ENCODE measurements at places on chromosomes 16 and 17. TPM values are rescaled to one million over a fixed set of nuclear protein-coding genes. Genes with fewer than 3 reads are reported as not detected.

ABCA8 gene
- 36.2 TPM for total RNA-seq

ZFP90 gene
- total RNA-seq: 41.3 TPM

TEKT1 gene
- not detected for total RNA-seq

DNAAF1 gene
- 0.29 TPM for total RNA-seq

NLRC3 gene
- under 0.01 TPM for total RNA-seq

DHRS7C gene
- total RNA-seq: not detected

TNFRSF13B gene
- not detected for total RNA-seq

DNA sequence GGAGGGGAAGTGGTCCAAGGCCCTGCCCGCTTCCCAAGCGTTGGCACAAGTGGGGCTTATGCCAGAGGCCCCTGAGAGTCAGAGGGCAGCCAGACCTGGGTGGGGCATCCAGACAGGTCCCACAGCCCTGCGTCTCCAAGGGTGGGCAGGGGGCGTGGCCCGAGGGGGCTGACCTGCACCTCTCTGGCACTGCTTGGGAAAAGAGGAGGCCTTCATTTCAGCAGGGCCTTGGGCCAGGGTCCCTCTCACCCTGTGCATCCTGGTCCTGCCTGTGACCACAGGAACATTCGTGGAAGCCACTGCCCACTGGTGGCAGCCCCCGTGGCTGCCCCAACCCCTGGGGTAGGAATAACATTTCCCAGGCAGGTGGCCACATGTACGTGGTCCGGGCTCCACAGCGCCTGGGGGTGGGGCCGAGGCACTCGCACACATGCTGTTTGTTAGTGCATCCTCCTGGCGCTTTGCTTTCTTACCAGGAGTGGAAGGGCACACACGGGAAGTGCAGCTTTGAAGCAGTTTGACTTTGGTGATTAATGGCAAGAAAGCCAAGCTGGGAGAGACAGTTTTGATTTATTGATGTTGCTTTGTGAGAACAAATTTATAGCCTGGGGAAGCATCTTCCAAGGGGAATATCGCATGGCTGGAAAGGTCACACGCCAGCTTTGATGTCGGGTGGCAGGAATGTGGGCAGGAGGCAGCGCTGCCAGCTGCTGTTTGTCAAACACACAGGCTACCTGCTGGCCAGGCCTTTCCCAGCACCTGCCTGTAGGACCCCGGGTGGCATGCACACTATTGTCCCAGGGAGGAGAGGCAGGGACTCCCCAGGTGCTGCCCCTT, 4.3 kb downstream of the CENPX start:
- DNase-seq: peak; percentile 76

GRCh38 chr16:67413978-67414911, 2.0 kb downstream of the ZDHHC1 start:
- DNase-seq: no peak

- DNase-seq: peak; percentile 99
These were observed 20.4 kb upstream of the BEAN1 start for GRCh38 chr16:66406534-66407221.

DNA sequence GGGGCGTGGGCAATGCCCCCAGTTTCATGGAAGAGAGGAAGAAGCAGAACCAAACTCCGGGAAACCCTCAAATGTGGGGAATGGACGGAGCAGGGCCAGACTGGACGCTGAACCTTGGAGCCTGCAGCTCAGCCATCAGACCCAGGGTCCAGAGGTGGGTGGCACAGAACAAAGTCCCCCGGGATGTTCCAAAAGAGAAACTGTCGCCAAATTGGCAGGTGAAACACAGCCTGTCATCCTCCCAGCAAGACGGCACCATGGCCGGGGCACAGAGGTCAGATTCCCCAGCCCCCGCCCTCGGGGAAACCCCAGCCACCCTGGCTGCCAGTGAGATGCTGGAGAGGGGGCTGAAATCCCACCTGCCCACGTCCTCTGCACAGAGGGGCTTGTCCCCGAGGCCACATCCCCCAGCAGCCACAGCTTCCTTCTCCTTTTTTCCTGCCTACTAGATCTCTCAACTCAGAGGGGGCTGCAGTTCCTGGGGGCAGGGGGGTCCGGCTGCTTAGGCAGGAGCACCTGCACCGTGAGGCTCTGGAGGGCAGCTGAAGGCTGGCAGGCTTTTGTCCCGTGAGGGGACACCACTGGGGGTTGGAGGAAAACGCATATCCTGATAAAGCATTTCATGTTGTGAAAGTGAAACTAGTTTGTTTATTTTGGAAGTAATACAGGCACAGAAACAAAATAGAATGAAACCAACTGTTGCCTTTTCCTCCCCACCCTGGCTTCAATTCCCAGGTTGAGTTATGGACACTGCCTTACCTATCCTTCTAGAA, 1.2 kb upstream of the SECTM1 start:
- peak; percentile 96 for DNase-seq

DNA sequence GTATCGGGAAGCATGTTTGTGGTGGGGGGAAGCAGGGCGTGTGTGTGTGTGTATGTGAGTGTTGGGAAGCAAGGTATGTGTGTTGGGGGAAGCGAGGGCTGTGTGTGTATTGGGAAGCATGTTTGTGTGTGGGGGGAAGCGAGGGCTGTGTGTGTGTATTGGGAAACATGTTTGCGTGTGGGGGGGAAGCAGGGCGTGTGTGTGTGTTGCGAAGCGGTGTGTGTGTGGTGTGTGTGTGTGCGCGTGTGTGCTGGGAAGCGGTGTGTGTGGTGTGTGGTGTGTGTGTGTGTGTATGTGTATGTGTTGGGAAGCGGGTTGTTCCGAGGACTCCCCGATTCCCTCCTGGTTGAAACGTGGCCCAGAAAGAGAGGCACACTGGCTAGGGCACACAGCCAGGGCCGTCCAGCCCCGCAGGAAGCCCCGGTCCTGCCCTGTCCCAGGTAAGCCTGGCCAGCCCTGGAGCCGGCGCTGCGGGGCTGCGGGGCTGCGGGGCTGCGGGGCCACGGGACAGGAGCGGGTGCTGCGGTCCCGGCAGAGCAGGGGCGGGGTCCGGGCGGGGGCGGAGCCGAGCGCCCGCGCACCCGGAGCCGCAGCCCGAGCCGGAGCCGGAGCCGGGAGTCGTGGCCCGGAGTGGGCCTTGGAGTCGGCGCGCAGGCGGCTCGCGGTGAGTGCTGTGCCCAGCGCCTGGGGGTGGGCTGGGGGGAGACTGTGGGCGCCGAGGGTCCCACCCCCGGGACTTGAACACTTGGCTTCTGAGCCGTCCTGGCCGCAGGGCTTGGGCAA, at the start of gene NOD2:
NOD2 (plus strand) TSS at position 608 of the 783 bp plus-strand sequence. CDS start 5,890 bp downstream, outside the sequence.
- peak; percentile 92 for DNase-seq

DNA sequence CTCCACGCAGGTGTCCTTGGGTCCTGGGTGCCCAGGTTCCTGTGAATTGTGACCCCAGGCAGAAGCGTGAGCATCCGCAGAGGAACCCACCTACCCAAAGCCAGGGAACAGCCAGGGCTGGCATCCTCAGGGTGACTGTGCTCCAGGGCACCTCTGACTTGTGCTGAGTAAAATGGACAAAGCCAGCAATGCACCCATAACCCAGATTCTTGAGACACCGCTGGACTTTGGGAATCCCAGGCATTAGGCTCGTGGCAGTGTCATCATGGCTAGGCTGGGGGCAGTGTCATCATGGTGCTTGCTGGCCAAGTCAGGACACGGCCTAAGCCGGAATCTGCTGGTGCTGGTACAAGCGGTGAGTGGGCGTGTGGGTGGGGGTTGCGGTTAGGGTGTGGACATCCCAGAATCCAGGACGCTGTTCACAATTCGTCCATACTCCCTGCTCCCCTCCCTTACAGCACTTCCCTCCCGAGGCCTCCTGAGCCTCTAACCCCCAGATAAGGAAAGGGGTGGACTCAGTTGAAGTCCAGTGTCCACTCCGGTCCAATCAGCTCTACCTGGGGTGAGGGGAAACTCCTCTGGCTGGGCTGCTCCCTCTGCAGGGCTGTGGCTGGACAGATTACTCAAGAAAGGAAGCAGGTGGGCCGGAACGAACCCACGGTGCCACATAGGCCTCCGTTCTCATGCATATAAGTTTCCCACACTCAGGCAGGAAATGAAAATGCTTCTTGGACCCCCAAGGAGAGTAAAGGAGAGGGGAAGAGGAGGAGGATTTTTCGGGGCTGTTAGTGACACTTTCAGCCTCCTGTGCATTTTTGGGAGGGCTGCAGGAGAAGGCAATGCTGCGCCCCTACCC, 138.9 kb downstream of the SEC14L1 start:
- DNase-seq: peak; percentile 94

DNA sequence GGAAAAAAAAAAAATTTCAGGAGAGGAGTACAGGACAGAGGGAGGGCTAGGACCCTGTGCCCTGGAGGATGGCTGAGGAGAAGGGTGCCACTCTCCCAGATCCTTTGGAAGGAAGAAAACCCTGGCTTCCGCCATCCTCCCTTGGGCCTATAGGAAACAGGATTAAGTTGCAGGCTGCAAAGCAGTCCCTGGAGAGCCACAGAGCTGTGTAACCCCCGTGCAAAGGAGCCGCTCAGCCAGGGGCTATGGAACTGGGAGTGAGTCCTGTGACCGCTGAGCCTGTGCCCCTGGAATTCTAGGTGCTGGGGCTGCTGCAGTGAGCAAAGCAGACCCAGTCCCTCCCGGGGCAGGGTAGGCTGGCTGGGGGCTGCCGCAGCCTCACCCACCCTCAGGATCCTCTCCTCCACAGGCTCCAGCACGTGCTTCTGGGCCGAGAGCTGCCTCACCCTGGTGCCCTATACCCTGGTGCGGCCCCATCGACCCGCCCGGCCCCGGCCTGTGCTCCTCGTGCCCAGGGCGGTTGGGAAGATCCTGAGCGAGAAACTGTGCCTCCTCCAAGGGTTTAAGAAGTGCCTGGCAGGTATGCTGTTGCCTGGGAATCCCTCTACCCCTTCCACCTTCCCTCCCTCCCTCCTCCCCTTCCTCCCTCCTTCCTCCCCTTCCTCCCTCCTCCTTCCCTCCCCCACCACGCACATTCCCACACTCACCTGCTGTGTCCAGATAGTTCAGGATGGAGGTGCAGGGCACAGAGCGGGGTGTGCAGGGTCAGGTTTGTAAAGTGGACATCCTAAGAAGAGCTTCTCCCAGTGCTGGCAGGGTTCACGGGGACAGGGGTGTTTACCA, 15.3 kb downstream of the SGSH start:
- DNase-seq: no peak

DNA sequence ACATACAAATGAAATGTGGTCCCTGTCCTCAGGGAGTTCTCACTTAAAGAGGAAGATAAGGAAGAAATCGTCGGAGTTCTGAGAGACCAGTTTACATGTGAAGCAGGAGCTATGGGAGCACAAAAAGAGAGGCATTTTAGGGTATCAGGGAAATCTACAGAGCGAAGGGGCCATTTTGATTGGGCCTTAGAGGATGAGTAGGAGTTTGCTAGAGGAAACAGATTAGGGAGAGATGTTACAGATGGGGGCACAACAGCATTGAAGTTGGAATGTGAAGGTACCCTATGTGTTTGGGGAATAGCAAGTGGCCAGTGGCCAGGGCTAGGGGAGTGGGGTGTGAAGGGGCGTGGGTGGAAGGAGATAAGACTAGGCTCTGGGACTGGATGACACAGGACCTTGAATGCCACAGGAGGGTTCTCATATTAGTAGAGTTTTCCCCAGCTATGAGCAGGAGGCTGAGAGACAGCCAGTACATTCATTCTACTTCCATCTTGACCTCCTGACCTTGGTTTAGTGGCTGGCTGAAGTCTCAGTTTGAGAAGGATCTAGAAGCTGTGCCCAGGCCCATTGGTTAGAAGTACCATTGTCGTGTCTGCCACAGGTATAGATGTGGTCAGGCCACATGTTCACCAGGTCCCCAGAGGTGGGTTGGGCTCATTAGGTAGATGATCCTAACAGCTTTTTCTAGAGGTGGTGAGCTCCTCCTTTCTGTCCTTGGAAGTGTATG, 34.8 kb downstream of the CPNE2 start:
- peak; percentile 76 for DNase-seq

- DNase-seq: peak; percentile 78
These were observed 61.7 kb upstream of the LGALS9 start for GRCh38 chr17:27569257-27569722.

DNA sequence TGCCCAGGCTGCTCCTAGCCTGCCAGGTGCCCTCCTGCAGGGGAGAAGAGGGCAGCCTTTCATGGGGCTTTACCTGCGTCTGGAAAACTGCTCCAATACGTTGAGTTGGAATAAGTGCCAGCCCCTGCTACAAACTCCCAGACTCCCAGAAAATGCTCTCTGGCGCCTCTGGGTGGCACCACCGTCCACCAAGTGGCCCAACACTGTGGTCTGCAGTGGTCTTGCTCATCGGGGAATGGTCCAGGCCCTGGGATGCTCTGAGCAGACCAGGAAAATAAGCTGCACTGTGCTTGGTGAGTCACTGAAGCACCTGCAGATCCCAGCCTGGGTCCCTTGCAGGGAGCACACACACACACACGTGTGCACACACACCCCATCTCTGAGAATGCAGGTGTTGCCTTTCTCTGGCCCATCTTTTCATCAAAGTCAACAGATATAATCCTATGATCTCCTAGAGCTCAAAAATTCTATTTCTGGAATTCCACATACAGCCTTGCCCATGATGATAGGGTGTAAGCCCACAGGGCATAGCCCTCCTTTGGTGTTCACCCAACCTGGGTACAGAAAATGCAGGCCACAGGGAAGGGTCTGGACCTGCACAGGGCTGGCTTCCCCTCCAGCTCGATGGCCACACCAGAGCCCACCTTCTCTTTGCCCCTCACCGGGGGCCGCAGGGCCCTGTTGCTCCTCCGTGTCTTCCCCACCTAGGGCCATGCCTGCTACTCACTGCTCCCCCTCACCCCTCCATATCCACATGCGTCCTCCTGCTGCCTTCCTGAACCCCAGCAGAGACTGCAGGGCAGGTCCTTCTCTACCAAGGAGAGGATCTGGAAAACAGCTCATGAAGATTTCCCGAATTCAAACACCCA, 20.5 kb downstream of the CDIP1 start:
- peak; percentile 74 for DNase-seq

- peak; percentile 66 for DNase-seq
These were observed 6.2 kb downstream of the PCGF2 start for GRCh38 chr17:38741921-38742410.

DNA sequence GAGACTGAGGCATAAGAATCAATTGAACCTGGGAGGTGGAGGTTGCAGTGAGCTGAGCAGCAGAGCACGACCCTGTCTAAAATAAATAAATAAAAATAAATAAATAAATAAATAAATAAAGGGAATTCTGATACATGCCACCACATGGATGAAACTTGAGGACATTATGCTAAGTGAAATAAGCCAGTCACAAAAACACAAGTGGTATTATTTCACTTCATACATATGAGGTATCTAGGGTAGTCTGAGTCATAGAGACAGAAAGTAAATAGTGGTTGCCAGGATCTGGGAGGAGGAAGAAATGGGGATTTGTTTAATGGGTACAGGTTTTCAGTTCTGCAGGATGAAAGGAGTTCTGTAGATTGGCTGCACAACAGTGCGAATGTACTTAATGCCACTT, 16.3 kb downstream of the PIPOX start:
- DNase-seq: no peak

- no peak for DNase-seq
These were observed 24.9 kb downstream of the COPZ2 start for GRCh38 chr17:48012654-48013053.

GRCh38 chr17:13182450-13182849, 164.6 kb upstream of the ELAC2 start:
- DNase-seq: no peak

DNA sequence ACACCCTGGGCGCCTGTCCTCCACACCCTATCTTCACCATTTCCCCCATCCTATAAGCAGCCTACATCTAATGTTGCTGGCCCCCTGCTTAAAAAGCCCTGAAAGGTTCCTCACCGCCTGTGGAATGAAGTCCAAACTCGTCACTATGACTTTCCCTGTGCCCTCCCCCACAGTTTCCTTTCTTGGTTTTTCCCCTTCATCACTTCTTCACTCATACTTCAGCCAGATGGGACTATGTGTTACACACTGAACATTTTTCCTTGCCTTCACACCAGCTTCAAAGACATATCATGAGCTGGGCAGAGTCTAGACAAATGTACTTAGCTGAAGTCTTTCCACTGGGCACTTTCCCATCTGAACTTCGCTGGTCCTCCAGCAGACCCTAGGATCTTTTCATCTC, 1.5 kb upstream of the MARCHF10 start:
- DNase-seq: no peak

Measured in osteoblast (primary cell).